M059J (cell line): ENCODE measurements at places on chromosomes 12 and 14.

- DNase-seq, result no peak
Observed at GRCh38 chr12:103386451-103386850, 109.3 kb downstream of the C12orf42 start.

- DNase-seq, result no peak
Observed at GRCh38 chr14:58479975-58480374, 52.5 kb downstream of the KIAA0586 start.

DNA sequence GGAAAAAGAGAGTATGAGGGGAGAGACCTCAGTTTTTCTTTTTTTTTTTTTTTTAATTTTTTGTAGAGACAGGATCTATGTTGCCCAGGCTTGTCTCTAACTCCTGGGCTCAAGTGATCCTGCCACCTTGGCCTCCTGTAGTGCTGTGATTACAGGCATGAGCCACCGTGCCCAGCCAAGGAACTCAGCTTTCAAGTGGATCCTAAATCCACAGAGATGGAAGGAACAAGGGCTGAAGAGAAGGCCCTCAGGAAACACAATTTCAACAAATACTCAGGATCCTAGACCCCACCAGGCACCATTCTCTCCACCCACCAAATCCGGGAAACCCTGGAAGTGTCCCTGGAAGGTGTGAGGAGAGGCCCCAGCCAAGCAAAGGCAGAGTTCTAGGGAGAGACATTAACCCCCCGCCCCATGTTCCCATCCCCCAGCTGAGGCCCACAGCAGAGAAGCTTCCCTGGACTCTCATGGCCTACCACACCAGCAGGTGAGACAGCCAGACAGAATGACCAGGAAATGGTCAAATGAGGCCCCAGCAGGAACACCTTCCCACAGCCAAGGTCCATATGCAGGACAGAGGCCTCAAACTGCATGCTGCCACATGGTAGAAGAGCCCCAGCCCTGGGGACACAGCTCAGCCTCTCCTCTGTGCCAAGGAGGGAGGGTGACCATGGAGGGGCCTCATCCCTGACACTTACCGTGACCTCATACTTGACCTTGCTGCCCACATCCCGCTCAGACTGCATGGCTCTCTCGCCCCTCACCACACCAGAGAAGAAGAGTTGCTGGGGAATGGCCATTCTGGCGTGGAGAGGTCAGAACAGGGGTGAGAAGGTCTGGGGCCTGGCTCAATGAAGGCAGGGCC is 14.1 kb downstream of the ITGA7 start:
- no peak for DNase-seq

DNA sequence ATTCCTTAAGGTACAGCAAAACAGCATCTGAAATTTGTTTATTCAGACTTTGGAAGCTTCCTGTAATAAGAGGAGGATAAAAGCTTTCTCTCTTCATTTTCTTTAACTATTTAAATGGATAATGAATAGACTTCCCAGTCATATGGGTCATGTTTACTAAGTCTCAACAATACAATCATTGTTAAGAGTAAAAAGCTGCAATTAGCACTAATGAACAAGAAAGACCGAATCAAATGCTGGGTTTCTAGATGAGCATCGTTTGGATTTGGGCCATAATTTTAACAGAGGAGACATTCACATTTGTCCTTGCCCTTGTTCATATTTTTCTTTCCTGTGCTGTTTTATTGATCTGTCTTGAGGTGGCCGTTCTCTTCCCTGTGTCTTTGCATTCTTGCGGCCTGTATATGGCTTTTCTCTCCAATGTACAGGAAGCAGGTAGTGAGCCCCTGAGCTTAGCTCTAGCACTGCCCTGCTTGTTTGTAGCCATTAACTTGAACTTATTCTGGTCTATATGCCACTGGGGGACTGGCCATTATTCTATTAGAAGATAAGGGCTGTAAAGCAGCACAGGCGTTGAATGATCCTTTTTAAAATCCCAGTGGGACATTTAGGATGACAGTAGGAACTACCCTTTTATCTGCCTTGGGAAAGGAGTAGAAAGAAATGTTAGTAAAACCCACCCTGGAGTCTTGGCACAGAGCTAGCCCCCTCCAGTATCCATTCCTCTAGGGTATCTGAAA is 34.6 kb downstream of the ABHD12B start:
- no peak for DNase-seq

- DNase-seq, result no peak
Observed at GRCh38 chr12:111148005-111148404, 220.9 kb downstream of the PHETA1 start.

GRCh38 chr12:22410486-22410885 is 76.0 kb upstream of the ST8SIA1 start:
- no peak for DNase-seq

DNA sequence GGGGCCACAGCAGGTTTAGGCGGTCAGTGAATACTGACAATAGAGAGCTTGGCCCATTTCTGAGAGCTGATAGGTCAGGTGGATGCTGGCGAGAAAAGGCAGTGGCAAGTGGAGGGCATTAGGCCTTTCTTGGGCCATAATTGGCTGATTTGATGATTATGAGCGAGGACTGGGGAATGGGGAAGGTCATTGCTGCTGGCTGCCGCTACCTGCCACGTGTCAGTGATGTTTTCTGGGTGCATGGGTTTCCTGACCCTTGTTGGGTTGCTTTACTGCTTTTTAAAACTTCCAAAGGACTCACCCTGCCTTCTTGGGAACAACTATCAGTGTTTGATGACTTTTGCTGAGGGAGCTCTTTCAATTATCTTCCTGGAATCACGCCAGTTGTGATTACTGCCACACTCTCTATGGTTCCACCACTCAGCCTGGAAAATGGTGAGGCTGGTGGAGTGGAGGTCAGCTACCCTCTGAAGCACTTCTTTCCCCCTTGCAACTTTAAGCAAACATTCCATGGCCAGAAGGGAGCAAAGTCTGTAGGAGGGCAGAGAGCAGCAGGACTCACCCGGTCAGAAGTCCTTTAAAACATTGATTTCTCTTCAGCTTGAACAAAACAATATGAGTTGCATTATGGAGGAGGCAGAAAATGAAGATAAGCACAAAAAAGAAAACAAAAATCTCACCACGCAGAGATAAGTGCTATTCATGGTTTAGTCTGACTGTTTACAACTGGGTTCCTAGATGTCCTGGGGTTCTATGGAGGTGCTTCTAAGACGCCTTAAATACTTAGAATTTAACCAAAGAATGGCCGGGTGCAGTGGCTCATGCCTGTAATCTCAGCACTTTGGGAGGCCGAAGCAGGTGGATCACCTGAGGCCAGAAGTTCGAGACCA is 12.1 kb upstream of the SLC10A1 start:
- DNase-seq, result no peak
